Upper lobe of right lung (tissue), 1 donor: ENCODE measurements at places on chromosomes 3 and 15. TPM values are rescaled to one million over a fixed set of nuclear protein-coding genes. Genes with fewer than 3 reads are reported as not detected.

- no peak for DNase-seq
- no peak overlapping the region for H3K27ac ChIP-seq
- no peak overlapping the region for H3K4me3 ChIP-seq
- H3K4me1 ChIP-seq: peaks cover 6% of the 10 kb centered on the region
- no peaks in the 10 kb centered on the region for H3K36me3 ChIP-seq
Observed at GRCh38 chr3:189041482-189042090, 130.2 kb upstream of the TPRG1 start.

- no peak overlapping the region for H3K4me3 ChIP-seq
- no peaks in the 10 kb centered on the region for H3K27me3 ChIP-seq
- no peaks in the 10 kb centered on the region for H3K4me1 ChIP-seq
- DNase-seq: no peak
Observed at GRCh38 chr15:63636518-63637061, 39.4 kb downstream of the FBXL22 start.

- H3K36me3 ChIP-seq: no peaks in the 10 kb centered on the region
- H3K4me1 ChIP-seq: peaks cover 14% of the 10 kb centered on the region
- H3K27ac ChIP-seq: no peak overlapping the region
- peak overlapping the region; percentile 78 for H3K4me3 ChIP-seq
- no peaks in the 10 kb centered on the region for H3K27me3 ChIP-seq
Observed at GRCh38 chr3:171457607-171458061, 2.6 kb downstream of the TNIK start.

- no peaks in the 10 kb centered on the region for H3K4me1 ChIP-seq
- no peaks in the 10 kb centered on the region for H3K27me3 ChIP-seq
- no peaks in the 10 kb centered on the region for H3K36me3 ChIP-seq
- no peak overlapping the region for H3K4me3 ChIP-seq
- H3K27ac ChIP-seq: no peak overlapping the region
Observed at GRCh38 chr3:66606868-66607267, 106.0 kb upstream of the LRIG1 start.

DNA sequence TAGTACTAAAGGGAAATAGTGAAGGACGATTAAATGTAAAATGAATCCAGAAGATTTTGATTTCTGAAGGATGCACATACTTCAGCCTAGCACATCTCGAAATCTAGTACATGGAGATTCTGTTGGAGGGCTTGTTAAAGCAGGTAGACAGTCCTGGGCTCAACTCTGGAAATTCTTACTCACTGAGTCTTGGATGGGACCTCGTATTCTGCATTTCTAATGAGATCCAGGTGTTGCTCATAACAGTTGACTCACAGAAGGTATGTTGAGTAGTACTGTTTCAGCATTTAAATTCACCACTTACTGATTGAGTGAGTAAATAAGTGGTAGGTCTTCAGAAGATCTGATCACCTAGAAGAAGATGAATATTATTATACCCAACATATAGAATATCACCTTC is 623.4 kb upstream of the SGO1 start:
- no peaks in the 10 kb centered on the region for H3K27me3 ChIP-seq
- no peaks in the 10 kb centered on the region for H3K4me1 ChIP-seq
- no peak for DNase-seq
- no peaks in the 10 kb centered on the region for H3K36me3 ChIP-seq
- H3K4me3 ChIP-seq: no peak overlapping the region
- H3K27ac ChIP-seq: no peak overlapping the region

- H3K4me1 ChIP-seq: peaks cover 3% of the 10 kb centered on the region
- no peaks in the 10 kb centered on the region for H3K27me3 ChIP-seq
- no peak for DNase-seq
- no peak overlapping the region for H3K4me3 ChIP-seq
- no peaks in the 10 kb centered on the region for H3K36me3 ChIP-seq
Observed at GRCh38 chr3:138042043-138042442, 32.1 kb downstream of the CLDN18 start.

GRCh38 chr3:132161608-132162007 is 126.8 kb upstream of the CPNE4 start:
- H3K27me3 ChIP-seq: no peaks in the 10 kb centered on the region
- no peaks in the 10 kb centered on the region for H3K36me3 ChIP-seq
- H3K4me1 ChIP-seq: no peaks in the 10 kb centered on the region
- no peak overlapping the region for H3K27ac ChIP-seq
- DNase-seq: no peak

DNA sequence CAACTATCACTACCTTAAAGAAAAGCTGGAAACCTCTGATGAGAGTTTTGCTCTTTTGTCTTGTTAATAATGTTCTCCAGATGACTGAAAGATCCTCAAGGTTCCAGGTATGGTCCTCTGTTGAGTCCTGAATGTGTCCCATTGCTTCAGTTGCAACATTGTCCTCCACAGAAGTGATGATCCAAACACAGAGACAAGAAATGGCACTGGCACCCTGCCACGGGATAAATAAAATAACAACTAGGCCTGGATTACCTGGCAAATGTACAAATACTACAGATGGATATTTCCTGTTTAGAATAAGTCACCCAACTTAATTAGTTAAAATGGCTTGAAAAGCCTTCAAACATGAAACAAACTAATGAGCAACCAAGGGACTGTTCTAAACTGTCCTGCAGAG is 58.3 kb downstream of the EIF3J start:
- H3K27ac ChIP-seq: no peak overlapping the region
- H3K36me3 ChIP-seq: peaks cover 97% of the 10 kb centered on the region
- H3K4me1 ChIP-seq: no peaks in the 10 kb centered on the region
- no peak overlapping the region for H3K4me3 ChIP-seq
- no peaks in the 10 kb centered on the region for H3K27me3 ChIP-seq
- DNase-seq: no peak

- H3K36me3 ChIP-seq: no peaks in the 10 kb centered on the region
- no peak for DNase-seq
- H3K27me3 ChIP-seq: no peaks in the 10 kb centered on the region
- H3K4me1 ChIP-seq: peaks cover 24% of the 10 kb centered on the region
- H3K27ac ChIP-seq: peak overlapping the region; percentile 42
Observed at GRCh38 chr3:42511201-42511600, 8.8 kb downstream of the VIPR1 start.

DNA sequence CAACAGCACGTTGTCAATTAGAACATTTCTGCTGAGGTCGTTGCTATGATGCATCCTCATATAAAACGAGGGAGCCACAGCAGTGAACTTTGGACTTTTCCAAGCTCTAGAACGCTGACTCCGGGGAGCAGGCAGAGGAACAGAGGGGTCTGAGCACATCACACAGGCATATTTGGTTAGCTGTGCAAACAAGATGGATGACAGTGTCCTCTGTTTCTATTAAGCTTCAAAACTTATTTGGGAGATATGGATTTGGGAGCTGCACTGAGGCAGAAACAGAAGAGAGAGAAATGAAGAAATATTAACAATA is 278.0 kb upstream of the TBL1XR1 start:
- peaks cover 15% of the 10 kb centered on the region for H3K4me1 ChIP-seq
- no peak for DNase-seq
- no peak overlapping the region for H3K4me3 ChIP-seq
- no peaks in the 10 kb centered on the region for H3K27me3 ChIP-seq

GRCh38 chr3:123119388-123119787 is 52.6 kb downstream of the PDIA5 start:
- H3K4me1 ChIP-seq: no peaks in the 10 kb centered on the region
- DNase-seq: no peak
- H3K4me3 ChIP-seq: no peak overlapping the region
- no peak overlapping the region for H3K27ac ChIP-seq

- peaks cover 24% of the 10 kb centered on the region for H3K4me1 ChIP-seq
- no peak overlapping the region for H3K4me3 ChIP-seq
- H3K36me3 ChIP-seq: no peaks in the 10 kb centered on the region
- H3K27ac ChIP-seq: no peak overlapping the region
- no peak for DNase-seq
Observed at GRCh38 chr3:112643621-112644240, 2.8 kb upstream of the CCDC80 start.

- no peaks in the 10 kb centered on the region for H3K4me1 ChIP-seq
- DNase-seq: no peak
- H3K36me3 ChIP-seq: no peaks in the 10 kb centered on the region
- H3K27ac ChIP-seq: no peak overlapping the region
Observed at GRCh38 chr3:170727754-170728153, 141.9 kb upstream of the SLC7A14 start.

DNA sequence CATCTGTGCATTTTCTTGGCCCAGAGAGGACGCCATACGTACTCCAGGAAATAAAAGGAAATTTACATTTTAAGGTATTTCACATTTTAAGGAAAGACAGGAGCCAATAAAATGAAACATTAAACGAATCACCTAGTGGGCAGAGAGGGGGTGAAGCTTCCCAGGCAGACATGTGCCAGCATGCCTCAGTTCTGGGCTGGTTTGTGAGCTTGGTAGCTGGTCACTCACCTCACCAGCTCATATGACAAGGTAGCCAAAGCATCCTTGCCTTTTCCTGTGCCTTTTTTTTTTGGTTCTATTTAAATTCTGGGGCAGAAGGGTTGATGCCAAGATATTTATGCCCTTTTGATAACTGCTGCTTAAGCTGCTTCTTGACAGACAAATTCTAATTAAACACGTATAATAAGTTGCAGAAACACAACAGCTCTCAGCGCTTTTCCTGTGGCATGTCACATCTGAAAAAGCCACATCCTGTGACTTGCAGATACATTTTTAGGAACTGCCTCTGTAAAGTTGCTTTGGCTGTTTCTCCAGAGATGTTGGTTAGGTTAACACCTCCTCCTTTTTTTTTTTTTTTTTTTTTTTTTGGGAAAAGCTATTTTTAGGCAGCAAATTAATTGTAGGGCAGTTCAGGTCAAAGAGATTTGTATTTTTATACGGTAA is 218.6 kb downstream of the PDCD6IP start:
- no peaks in the 10 kb centered on the region for H3K27me3 ChIP-seq
- H3K4me1 ChIP-seq: peaks cover 2% of the 10 kb centered on the region
- no peak for DNase-seq

Gene CLDN16
- total RNA-seq: 0.14 TPM

Gene GPR15
- 2.5 TPM for total RNA-seq

Gene PFKFB4
- 11.0 TPM for total RNA-seq

Gene MKRN2OS
- not detected for total RNA-seq

Gene NTRK3
- total RNA-seq: 2.8 TPM

Gene PLCL2
- 9.1 TPM for total RNA-seq

Gene MB21D2
- 8.0 TPM for total RNA-seq

Gene CFAP92
- 1.9 TPM for total RNA-seq

Gene DGKG
- 4.7 TPM for total RNA-seq

Gene SCAANT1
- total RNA-seq: not detected
